ENCODE measurements at places on chromosomes 13 and 19. TPM values are rescaled to one million over a fixed set of nuclear protein-coding genes. Genes with fewer than 3 reads are reported as not detected.

CNN1 gene
- 2.2 TPM for total RNA-seq

CYSLTR2 gene
- not detected for total RNA-seq

ZNF682 gene
- total RNA-seq: 2.8 TPM

HSPB6 gene
- 713 TPM for total RNA-seq

MCEMP1 gene
- total RNA-seq: not detected

CEACAM4 gene
- not detected for total RNA-seq

PPP1R15A gene
- total RNA-seq: 53.6 TPM

TNFRSF19 gene
- total RNA-seq: 7.3 TPM

ADAMTSL5 gene
- 1.2 TPM for total RNA-seq

SLC25A41 gene
- total RNA-seq: not detected

ITGBL1 gene
- total RNA-seq: 301 TPM

APLP1 gene
- total RNA-seq: 8.6 TPM

ADPRHL1 gene
- 2.8 TPM for total RNA-seq

GJB2 gene
- total RNA-seq: 0.18 TPM

MYADM gene
- total RNA-seq: 30.2 TPM

CYP2A6 gene
- not detected for total RNA-seq

CGB8 gene
- not detected for total RNA-seq

CEACAM20 gene
- not detected for total RNA-seq

GPC5 gene
- total RNA-seq: not detected

CBLC gene
- total RNA-seq: not detected

SMIM24 gene
- not detected for total RNA-seq

SERPINE3 gene
- total RNA-seq: not detected

GIPC3 gene
- 0.33 TPM for total RNA-seq

OR7A5 gene
- not detected for total RNA-seq

SLC27A1 gene
- total RNA-seq: 42.0 TPM

TMEM272 gene
- not detected for total RNA-seq

MBD3L3 gene
- total RNA-seq: not detected

TSKS gene
- total RNA-seq: 0.57 TPM

B3GNT3 gene
- not detected for total RNA-seq

OVOL3 gene
- not detected for total RNA-seq

CERS4 gene
- 2.1 TPM for total RNA-seq

ZNF17 gene
- 11.7 TPM for total RNA-seq

FUT2 gene
- total RNA-seq: not detected

ZNF773 gene
- total RNA-seq: 15.6 TPM

Measured in fibroblast of the aortic adventitia (primary cell).